ENCODE measurements at places on chromosomes 3 and 15.

DNA sequence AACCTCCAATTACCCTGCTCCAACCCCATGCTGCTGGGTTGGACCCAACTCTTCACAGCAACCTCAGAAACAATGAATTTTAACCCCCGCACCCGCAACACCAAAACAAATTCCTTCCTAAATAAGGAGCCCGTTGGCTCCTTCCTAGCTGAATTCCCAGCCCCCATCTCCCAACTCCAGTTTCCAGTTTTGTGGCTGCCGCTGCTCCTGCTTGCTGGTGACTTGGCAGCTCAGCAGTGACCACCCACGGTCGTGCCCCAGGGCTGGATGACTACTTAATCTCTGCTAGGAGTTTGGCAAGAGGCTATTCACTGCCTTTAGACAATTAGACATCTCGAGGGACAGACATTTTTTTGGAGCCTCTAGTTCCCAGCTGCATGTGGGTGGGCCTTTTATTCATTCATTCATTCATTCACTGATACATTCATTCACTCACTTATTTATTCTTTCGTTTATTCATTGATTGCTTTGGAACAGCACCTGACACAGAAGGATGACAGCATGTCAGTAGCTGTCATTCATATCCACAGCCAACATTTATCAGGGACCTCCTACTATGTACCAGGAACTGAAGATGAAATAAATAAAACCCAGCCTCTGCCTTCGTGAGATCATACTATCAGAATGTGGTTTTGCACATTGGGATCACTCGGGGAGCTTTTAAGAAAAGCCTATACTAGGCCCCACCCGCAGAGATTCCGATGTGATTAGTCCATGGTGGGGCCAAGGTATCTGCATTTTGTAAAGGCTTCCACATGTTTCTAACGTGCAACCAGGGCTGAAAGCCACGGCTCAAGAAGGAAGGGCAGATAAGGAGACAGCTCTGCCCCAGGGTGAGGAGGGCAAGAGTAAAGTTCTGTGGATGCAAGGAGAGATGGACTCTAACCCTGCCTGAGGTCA, 256.5 kb downstream of the SHQ1 start:
- peak; percentile 74 for DNase-seq

DNA sequence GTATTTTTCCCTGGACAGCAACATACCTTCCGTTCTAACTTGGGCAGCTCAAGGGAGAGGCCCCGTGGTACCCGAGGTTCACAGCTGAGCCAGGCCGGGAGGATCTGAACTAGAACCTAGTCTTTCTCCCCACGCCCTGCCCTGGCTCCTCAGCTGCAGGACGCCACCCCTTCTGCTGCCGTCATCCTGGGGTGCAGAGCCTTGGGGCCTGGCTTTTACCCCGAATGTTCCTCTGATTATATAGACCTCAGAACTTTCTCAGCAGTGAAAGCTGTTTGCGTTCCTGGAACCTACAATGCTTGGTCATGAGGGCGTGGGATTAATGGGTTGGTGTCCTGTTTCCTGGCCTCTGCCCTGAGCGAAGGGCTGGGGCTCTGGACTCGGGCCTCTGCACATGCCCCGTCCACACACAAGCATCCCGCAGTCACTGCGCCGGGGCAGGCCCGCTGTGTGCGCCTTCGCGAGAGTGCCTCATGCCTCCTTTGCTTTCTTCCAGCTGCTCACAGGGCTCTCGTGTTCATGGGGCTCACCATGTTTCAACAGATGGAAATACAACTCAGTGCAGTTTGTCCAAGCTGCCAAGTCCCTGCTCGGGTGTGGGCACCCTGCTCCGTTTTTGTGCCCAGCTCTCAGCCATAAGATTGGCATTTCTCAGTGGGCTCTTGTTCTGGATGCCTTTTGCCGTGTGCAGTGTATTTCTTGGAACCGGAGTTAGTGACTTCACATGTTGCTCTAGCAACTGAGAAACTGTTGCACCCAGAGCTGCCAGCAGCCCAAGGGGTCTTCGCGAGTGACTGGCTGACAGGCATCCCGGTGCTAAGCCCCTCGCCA, 20.4 kb downstream of the SYNM start:
- peak; percentile 55 for DNase-seq

- DNase-seq, result no peak
Observed at GRCh38 chr3:6803619-6804018, 57.3 kb upstream of the GRM7 start.

- DNase-seq, result no peak
Observed at GRCh38 chr3:6260551-6261191, 600.2 kb upstream of the GRM7 start.

DNA sequence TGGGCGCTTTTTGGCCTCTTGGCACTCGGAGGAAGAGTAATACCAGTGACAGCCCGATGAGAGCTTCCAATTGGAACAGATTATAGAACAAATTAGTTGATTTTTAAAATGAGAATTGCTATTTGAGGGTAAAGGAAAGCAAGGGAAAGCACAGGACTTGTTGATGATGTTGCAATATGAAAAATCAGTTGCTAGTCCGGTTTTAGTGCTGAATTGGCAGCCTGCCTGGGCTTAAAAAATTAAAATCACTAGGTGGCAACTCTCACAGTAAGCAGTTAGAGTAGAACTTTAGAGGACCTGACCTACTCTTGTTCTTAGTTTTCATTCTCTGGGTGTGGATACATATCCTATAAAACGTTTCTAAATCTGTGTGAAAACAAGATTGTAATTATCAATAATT, 2.1 kb upstream of the SCAANT1 start:
- no peak for DNase-seq

DNA sequence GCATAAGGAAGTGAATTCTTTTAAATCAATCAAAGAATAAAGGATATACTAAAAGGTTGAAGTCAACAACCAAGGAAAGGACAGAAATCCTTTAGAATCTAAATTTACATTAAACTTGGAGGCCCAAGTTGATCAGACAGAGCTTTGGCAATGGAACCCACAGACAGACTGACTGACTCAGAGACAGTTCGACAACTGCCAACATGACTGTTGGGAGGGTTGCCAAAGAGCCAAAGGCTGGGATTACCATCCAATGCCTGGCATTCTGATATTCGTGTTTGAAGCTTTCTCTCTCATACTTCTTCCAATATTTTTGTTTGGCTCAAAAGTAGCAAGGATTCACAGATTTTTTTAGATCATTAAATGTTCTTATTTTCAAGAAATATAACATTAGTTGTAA, 406.1 kb downstream of the PLCL2 start:
- no peak for DNase-seq

- DNase-seq, result no peak
Observed at GRCh38 chr15:100986158-100986896, 67.2 kb downstream of the LRRK1 start.

GRCh38 chr3:2204054-2204453, 105.4 kb downstream of the CNTN4 start:
- DNase-seq, result no peak

DNA sequence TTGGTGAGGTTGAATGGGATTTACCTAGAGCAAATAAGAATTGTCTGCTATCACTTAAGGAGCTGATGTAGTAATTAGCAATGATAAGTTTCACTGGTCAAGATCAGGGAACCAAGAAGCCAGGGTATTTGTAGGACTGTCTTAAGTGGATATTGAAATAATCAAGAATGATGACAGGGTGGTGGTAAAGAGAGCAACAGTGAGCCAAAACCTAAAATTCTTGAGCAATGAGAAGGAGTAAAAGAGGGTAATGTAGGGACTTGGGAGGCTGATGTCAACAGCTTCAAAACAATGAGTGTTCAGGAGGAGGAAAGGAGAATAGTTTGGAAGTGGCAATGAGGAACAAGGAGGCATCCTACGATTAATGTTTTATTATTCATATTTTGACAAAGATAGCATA, 31.5 kb upstream of the SLC2A2 start:
- DNase-seq, result no peak

DNA sequence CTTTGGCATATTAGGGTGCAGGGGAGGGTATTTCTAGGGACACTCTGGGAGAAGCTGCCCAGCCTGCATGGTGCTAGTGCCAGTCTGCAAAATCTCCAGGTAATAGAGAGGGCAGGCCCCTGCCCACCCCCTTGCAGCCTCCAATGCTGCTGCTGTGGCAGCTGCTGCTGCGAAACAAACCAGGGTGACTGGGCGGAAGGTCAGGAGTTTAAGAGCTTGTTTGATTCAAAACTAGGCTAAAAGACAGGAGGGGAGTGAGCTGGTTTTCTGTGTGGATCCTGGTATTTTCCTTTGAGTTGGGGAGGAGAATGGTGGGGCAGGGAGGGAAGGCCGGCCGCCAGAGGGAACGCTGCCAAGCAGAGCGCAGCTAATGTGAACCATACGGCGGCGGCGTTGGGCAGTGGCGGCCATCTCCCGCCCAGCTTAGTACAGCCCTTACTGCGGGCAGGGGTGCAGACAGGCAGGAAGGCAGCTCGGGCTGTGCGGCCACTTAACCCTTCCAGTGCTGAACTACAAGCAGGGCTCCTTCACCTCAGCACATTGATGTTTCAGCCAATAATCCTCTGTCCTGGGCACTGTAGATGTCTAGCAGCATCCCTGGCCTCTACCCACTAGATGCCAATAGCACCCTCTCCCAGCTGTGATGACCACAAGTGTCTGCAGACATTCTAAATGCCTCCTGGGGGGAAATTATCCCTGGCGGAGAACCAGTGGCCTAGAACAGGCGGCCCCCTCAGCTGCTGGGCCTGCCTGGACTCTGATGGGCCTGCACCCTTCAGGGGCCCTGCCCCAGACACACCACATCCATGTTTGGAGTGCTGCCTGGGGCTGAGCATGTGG, 125.7 kb downstream of the EEFSEC start:
- DNase-seq, result peak; percentile 92

DNA sequence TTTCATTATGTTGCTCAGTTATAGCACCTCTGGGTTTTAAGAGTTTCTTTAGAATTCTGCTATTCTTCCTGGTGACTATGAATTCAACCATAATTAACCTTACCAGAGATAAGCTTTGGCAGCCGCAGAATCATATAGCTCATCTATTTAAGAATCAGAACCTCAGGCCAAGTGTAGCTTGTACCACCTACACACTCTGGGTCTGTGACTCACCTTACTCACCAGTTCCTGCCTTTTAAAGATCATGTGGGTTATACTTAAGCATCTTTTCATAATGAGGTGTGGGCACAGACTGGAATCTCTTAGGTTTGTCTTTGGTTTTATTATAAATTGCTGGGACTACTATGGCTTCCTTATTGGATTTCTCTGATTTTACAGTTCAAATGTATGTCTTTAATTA, 21.9 kb downstream of the CDV3 start:
- DNase-seq, result no peak

GRCh38 chr15:68487087-68487843, 55.3 kb upstream of the ITGA11 start:
- DNase-seq, result no peak

DNA sequence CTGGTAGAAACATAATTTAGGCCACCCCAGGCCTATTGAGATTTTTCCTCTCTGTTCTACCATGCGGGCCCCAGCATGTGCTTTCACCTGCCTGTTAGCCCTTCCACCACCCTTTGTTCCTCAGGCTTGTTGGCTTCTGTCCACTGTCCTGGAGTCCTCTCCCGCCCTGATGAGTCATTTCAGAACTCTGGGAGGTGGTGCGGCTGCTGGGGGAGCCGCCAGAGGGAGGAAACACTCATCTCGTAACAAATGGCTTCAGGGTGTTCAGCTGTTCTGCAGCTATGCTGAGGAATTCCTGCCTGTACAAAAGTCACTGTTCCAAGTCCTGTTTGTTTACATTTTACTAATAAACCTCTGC, 36.3 kb downstream of the LRTM1 start:
- DNase-seq, result peak; percentile 87

DNA sequence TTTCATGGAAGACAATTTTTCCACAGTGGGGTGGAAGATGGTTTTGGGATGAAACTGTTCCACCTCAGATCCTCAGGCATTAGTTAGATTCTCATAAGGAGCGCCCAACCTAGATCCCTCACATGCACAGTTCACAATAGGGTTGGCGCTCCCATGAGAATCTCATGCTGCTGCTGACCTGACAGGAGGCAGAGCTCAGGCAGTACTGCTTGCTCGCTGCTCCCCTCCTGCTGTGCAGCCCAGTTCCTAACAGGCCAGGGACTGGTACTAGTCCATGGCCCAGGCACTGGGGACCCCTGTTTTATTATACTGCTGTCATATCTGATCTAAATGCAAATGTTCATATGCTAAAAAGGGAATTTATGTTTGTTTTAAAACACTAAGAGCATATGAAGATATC, 9.8 kb upstream of the GRK7 start:
- no peak for DNase-seq
